ENCODE measurements at places on chromosomes 5 and 9.

- no peak for DNase-seq
These were observed 129.5 kb upstream of the DPYSL3 start for GRCh38 chr5:147639321-147639720.

- no peak for DNase-seq
These were observed 45.8 kb downstream of the PCDHGC5 start for GRCh38 chr5:141534492-141535213.

- DNase-seq, result no peak
These were observed 1.6 kb downstream of the CLPTM1L start for GRCh38 chr5:1343315-1343751.

GRCh38 chr5:122500245-122501088, 188.4 kb downstream of the SNCAIP start:
- peak; percentile 48 for DNase-seq

GRCh38 chr9:137738703-137739102, 119.9 kb downstream of the EHMT1 start:
- DNase-seq, result no peak

- no peak for DNase-seq
These were observed 94.8 kb upstream of the SEMA6A start for GRCh38 chr5:116669261-116670031.

GRCh38 chr5:90264689-90265544, 144.6 kb downstream of the CETN3 start:
- peak; percentile 79 for DNase-seq

- DNase-seq, result no peak
These were observed 65.2 kb downstream of the ERAP1 start for GRCh38 chr5:96742538-96742937.

GRCh38 chr9:15697446-15697851, 144.6 kb downstream of the CCDC171 start:
- DNase-seq, result peak; percentile 39

GRCh38 chr9:136562746-136563495, 17.1 kb upstream of the NOTCH1 start:
- peak; percentile 33 for DNase-seq

DNA sequence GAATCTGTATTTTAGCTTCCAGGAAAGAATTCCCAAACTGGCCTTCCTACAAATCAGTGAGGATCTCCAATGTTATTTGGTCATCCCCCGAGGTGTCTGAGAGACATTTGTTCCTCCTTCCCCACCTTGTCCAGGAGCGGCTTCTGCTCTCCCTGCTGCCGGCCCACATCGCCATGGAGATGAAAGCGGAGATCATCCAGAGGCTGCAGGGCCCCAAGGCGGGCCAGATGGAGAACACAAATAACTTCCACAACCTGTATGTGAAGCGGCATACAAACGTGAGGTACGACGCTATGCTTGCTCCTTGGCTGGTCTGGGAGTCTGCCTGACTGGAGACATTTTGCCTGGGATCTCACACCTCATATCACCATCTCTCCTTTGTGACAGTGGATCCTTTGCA, 160.4 kb downstream of the CFAP90 start:
- no peak for DNase-seq
